Femur (tissue), 1 donor: ENCODE measurements at places on chromosomes 16 and 17.

- DNase-seq: peak; percentile 70
These were observed 685 bp downstream of the PAQR4 start for GRCh38 chr16:2969545-2970521.

- no peak for DNase-seq
These were observed 390.4 kb downstream of the SHISA9 start for GRCh38 chr16:13291591-13292333.

DNA sequence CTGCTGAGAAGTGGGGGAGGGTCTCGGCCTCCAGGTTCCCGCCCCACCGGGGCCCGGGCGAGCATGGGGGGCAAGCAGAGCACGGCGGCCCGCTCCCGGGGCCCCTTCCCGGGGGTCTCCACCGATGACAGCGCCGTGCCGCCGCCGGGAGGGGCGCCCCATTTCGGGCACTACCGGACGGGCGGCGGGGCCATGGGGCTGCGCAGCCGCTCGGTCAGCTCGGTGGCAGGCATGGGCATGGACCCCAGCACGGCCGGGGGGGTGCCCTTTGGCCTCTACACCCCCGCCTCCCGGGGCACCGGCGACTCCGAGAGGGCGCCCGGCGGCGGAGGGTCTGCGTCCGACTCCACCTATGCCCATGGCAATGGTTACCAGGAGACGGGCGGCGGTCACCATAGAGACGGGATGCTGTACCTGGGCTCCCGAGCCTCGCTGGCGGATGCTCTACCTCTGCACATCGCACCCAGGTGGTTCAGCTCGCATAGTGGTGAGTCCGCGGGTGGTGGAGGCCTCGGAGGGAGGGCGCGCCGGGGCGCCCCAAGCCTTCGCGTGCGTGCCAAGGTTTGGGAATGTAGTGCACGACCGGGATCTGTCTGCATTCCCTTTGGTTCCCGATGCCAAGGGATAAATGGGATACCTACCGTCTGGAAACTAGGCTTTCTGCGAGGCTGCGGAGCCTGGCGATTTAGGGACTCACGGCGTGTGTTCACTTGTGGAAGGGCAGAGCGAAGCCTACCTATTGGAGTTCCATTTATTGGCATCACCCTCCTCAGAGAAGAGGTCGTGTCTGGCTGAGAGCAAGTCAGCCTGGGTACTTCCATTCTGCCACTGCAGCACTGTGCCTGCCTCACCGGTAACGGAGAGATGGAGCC lies 1.0 kb downstream of the ZNRF1 start:
- DNase-seq: peak; percentile 62

- no peak for DNase-seq
These were observed 15.6 kb downstream of the MAP2K3 start for GRCh38 chr17:21299981-21300600.

DNA sequence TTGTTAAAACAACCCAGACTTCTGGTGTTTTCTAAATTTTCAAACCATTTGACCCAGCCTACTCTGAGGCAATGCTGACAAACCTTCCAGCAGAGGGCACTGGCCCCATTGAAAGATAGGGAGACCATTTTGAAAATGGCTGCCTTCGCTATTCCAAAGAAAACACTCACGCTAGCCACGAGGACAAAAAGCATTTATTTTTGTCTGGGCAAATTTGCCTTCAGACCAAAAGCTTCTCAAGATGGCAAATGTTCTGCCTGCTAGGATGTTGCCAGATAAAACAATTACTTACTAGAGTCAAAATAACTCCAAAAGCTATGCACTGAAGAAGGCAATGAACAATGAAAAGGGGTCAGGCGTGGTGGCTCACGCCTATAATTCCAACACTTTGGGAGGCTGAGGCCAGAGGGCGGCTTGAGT lies 296.7 kb upstream of the IRX5 start:
- no peak for DNase-seq

GRCh38 chr16:22192261-22193062 lies 13.6 kb upstream of the EEF2K start:
- DNase-seq: peak; percentile 94

- no peak for DNase-seq
These were observed 6.0 kb downstream of the ERBB2 start for GRCh38 chr17:39705786-39706348.

- DNase-seq: no peak
These were observed 3.6 kb downstream of the FOXN1 start for GRCh38 chr17:28509789-28510188.

- no peak for DNase-seq
These were observed 23.9 kb downstream of the SLC38A8 start for GRCh38 chr16:84018710-84019109.

- no peak for DNase-seq
These were observed 128.2 kb upstream of the MED13 start for GRCh38 chr17:62193249-62193648.
